ENCODE measurements at places on chromosomes 5 and 9. TPM values are rescaled to one million over a fixed set of nuclear protein-coding genes. Genes with fewer than 3 reads are reported as not detected.

- DNase-seq: no peak
These were observed 18.8 kb downstream of the IL4 start for GRCh38 chr5:132692632-132692967.

DNA sequence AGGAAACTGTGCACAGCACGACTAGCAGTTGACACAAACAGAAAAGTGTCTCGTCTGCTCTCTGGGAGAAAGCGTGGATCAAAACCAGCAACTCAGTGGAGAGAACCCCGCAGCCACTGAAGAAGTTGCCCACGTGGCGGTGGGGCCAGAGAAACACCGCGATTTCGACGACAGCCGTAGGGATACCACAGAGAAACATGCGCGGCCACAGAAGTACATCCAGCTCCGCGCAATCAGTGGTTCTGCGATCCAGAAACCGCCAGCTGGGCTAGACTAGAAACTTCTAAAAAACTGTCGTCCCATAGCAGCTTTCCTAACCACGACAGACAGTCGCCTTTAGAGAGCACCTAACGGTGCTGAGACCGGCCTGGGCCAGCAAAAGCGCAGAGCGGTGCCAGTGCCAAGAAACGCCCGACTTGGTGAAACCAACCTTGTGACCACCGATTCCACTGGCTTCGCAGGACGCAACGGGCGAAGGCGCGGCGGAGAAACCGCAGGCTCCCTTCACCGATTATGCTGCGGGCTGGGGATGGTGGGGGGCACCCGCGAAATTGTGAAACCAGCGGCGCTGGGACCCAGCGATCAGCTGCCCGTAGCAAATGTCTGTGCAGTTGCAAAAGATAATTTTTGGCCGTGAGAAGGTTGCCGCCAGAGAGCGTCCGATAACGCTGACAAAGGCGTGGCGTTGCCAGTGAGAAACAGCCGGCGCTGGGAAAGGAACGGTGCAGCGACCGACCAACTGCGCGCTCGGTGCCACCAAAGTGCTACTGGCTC is 2.7 kb upstream of the ANXA2R start:
- no peak for DNase-seq

DNA sequence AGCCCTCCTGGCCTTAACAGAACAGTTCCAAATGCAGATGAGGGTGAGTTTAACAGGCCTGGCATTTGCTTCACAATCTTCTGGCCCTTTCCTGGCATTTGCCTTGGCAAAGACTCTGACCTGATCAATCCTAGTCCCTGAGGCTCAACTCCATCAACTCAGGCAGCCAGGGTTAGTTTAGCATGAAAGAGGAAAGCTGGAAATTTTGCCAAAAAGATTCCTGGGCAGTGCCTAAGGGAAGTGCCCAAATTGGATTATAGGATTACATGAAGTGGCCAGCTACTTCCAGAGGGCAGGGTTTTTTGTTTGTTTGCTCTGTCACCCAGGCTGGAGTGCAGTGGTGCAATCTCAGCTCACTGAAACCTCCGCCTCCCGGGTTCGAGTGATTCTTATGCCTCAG is 36.8 kb downstream of the PCDHAC2 start:
- DNase-seq: no peak

DNA sequence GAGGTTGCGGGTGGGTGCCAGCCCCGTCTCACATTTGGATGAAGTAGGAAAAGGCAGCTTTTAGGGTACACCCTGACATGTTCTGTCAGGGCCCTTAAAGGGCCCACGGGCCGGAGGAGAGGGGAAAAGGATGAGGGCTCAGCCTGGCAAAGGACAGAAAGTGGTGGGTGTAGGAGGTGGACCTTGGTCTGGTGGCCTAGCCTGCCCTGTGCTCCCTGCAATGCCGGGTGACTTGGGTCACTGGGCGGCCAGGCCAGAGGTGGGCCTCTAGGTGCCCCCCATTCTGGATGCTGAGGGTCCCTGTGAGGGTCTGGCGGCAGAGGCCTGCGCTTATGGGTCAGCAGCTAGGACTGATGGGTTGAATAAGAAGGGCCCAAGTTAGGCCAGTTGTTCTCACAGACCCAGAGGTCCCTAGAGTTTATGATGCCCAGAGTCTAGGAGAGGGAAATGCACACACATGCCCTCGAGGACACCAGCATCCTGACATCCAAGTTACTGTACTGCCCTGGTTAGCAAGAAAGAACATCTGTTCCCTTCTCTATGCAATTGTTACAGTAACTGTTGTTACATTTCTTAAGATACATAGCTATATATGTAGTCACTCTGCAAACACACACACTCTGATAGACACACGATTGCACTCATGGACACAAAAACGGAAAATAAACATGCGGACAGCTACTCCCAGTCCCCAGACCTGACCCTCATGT is 12.5 kb downstream of the TRIM7 start:
- DNase-seq: no peak

DNA sequence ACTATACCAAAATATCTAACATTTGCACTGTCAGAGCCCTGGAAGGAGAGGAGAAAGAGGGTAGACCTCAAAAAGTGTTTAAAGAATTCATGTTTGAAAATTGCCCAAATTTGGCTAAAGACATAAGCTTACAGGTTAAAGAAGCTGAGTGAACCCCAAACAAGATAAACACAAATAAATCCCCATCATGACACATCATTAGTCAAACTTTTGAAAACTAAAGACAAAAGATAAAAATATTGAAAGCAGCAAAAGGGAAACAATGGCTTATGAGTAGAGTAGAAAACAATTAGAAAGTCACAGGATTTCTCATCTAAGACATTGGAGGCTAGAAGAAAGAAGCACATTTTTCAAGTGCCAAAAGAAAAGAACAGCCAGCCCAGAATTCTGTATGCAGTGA is 6.1 kb upstream of the UBLCP1 start:
- no peak for DNase-seq

- no peak for DNase-seq
These were observed 2.4 kb upstream of the TNPO1 start for GRCh38 chr5:72814104-72814503.

- no peak for DNase-seq
These were observed 211.9 kb upstream of the CLINT1 start for GRCh38 chr5:158070859-158071258.

DNA sequence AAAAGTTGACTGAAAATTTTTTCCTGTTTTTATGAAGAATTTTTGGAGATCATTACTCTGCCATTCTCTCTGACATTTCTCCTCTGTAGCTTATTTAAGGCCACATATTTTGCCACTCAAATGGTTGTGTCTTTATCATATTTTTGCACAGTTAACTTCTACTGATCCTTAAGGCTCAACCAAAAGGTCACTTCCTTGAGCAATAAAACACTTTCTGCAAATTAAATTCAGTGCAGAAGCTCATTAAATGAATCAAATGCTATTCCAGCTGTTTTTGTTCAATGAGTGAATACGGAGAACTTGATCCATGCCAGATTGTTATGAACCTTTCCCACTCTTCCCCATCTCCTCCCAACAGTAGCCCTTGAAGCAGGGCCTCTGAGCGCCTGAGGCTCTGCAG is 93.8 kb upstream of the EPB41L4A start:
- DNase-seq: no peak

DNA sequence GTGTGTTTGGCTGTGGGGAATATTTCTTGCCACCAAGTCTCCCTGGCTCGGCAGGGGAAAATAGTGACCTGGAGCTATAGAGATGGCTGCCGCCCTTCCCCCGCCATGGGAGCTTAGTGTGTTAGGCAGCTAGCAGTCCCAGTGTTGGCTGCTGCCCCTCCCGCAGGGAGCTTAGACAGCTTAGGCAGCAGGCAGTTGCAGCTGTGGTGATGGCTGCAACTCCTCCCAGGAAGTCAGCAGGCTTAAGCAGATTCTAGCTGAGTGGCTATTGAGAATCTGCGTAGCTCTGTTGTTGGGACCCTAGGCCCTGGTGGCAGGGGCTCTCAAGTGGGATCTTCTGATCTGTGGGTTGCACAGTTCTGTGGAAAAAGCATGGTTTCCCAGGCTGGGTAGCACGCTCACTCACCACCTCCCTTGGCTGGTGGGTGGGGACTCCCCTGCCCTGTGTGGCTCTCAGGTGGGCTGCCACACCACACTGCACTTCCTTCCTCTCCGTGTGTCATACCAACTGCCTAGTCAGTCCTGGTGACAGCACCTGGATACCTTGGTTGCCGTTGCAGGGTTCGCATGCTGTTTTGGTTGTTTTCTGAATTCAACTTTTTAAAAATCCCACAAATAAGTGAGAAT is 9.3 kb downstream of the OR1N2 start:
- no peak for DNase-seq

Gene OR1J2
- 0.21 TPM for polyA plus RNA-seq

Gene KCNIP1
- polyA plus RNA-seq: 0.05 TPM

Gene DCTN3
- polyA plus RNA-seq: 97.4 TPM

Gene IFNB1
- polyA plus RNA-seq: not detected

Data from A549 (cell line).